Activated T-cell treated with anti-CD3 and anti-CD28 coated beads, Interleukin-2, amount 50 U/mL, for 48 hours (primary cell): ENCODE measurements at places on chromosomes 16 and 17.

DNA sequence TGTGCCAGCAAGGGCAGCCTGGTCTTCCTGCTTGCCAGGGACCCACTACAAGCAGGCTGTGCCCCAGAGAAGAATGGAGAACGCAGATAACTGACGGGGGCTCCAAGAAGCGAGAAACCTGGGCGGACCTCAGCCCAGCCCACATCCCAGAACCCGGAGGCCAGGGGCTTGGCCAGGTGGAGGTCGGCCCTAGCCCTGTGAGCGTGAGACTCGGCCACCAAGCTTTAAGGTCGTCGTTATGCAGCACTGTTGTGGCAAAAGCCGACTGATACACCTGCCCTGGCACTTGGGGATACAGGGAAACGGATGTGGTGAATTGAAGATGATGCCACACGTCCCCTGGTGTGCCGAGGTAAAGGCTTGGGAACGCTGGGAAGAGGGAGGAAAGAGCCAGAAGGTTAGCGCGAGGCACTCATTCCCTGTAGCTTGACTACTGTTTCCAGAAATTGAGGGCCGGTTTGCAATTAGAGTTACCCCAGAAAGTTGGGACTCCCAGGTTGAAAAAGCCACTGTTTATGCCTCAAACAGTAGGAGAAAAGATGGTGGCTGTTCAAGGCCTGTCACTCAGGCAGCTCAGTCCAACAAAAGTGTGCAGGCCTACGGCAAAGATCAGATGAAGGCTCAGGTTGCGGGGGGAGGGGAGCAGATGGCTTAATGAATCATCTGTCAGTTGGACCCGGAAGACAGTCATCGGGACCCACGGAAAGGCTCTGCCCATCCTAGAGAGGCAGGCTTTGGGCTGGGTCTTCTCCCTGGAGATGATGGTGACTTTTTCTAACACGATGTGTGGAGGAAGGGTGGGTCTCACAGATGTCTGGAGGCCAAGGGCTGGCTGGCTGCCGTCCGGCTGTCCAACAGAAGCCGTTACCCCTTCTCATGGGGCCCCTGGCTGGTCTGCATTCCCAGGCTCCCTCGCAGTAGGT lies 45.6 kb upstream of the BAHCC1 start:
- no peak for DNase-seq

DNA sequence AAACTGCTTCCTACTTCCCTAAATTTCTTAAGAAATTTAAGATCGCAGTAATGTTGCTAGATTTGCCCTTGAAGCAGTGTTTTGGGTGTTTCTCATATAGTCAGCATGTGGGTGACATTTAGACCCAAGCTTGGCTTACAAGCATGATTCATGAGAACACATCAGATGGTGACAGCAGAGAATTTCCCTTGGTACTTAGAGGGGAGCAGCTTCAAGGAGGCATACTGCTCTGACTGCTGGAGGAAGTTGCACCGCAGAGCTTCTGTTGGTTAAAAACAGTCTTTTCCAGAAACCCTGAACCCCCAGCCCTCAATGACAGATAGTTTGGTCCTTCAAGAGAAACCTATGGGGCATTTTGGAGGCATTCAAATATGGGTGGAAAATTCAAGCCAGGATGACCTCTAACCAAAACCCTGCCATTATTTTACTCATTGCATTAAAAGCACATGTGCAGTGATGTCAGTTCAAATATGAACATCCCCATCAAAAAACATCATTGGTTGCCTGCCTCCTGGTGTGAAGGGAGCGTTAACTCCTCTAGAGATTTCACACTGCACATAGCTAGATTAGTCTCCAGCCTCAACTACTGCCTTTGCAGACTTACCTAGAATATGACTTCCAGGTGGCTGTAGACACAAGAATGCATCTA lies 201.5 kb upstream of the CACNG5 start:
- DNase-seq = peak; percentile 55

DNA sequence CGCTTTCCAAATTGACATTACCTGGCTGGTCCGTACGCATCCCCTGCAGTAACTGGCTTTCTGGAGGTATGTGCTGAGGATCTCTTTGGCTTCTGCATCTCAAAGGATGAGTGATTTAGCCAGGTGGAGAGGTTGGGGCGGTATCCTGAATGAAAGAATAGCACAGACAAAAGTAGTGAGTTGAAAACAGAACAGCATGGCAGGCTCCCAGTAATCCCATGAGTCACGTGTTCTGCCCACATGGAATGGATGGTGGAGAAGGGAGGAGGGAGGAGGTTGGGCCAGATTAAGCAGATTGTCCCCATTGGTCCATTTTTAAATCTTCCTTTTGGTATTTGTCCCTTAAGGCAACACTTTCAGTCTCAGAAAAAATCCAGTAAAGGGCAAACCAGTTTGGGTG lies 176.0 kb downstream of the WWOX start:
- no peak for DNase-seq

DNA sequence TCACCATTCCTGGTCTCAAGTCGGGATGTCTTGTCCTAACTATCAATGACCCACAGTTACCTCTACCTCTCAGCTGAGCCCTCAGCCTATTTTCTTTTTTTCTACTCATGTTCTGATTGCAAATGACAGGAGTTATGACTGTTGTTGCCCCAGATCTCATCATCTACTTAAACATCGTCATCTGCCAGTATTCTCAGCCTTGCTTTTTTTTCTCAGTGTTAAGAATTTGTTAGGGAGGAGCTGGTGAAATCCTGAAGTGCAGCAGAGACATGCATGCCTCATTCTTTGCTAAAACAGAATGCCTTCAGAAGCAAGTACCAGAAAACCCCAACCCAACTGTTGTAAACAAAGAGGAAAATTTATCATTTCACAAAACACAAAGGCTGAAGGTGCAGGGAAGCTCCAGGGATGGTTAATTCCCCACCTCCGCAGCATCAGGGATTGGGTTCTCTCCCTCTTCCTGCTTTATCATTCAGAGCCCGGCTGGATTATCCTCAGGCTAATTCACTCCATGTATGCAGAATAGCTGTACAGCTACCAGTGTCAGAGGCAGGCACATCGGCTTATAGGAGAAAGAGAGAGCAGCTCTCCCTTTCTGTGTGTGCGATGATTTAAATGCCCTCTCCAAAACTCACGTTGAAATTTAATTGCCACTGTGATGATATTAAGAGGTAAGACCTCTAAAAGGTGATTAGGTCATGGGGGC lies 540.8 kb upstream of the HSBP1 start:
- no peak for DNase-seq

DNA sequence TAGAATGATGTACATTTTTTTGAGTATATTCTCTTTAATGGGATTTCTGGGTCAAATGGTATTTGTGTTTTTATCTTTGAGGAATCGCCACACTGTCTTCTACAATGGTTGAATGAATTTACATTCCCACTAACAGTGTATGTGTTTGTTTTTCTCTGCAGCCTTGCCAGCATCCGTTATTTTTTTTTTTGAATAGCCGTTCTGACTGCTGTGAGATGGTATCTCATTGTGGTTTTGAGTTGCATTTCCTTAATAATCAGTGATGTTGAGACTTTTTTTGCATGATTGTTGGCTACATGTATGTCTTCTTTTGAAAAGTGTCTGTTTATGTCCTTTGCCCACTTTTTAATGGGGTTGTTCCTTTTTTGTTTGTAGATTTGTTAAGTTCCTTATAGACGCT lies 172.7 kb upstream of the CDH8 start:
- no peak for DNase-seq

GRCh38 chr17:39943702-39944392 lies 16.3 kb downstream of the LRRC3C start:
- DNase-seq = no peak

DNA sequence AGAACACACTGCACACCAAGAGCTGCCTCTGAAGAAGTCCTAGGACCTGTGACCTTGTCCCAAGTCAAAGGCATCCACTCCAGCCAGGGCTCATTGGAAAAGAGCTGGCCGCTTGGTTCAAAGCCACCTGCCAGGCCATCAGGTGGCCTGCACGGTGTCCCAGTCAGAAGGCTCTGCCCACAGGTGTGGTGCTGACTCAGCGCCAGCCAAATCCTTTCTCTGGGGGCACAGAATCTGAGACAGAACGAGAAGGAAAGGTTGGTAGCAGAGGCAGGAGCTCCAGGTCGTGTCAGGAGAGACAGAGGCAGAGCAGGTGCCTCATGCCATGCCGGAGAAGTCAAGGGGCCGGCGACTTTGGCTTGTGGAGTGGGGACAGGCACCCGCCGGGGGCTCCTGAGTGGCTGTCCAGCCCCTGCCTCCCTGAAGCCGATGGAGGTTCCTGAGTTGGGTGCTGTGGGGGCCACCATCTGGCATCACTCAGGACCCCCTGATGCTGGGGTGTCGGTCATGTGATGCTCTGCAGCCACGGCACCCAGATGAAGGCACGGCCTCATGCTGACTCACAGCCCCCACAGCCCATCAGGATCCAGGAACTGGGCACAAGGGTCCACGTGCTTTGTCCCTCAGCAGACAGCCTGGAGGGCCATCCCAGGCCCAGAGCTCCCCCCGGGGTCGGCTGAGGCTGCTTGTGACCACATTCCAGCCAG lies 128.1 kb upstream of the FOXF1 start:
- DNase-seq = no peak

DNA sequence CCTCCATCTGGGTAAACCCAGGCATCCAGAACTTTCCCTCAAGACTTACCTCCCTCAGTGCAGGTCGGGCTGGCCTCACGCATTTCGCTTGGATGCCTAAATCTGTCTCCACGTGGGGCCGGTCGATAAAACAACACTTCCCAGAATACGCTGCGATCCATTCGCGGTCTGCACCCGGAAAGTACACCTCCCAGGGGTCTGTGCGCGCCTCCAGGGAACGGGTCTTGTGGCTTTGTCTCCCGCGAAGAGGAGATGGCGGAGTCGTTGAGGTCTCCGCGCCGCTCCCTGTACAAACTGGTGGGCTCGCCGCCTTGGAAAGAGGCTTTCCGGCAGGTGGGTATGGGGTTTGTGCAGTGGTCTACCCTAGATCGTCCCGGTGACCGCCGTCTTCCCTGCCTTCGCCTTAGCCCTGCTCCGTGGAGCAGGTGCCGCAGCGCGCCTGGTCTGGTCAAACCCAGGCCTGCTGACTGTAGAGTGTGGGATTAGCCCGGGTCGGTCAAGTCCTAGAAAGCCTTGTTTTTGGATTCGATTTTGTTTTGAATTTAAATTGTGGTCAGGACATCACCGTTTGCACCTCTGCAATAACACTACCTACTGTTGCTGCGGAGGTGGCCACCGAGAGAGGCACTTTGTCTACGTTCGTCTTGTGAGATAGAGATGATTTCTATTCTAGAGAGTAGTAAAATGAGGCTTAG lies at the start of gene RPAIN:
RPAIN (plus strand) TSS at position 224 of the 695 bp plus-strand sequence; CDS start at position 253, 29 bp downstream.
- DNase-seq = peak; percentile 91

- DNase-seq = no peak
These were observed 10.1 kb upstream of the COG1 start for GRCh38 chr17:73182616-73183310.

DNA sequence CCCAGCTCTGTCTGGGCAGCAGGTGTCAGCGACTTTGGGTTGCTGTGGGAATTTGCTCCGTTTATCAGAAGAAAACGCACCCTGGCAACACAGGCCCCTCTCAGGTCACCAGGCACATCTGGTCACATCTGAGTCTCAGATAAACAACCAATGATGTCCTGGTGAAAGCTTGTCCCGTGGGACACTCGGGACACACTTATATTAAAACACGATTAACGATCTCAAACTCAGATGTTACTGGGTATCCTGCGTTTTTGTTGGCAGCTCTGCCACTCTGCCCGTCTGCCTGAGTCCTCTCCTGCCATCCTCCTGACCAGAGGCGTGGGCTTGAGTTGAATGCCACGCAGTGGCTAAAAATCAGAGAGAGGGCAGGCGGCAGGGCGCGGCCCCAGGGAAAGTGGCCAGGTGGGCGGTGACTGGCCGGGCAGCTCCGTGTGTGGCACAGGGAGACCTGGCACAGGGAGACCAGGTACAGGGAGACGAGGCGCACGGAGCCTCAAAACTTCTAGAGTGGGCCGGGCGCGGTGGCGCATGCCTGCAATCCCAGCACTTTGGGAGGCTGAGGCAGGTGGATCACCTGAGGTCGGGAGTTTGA lies 2.1 kb downstream of the SECTM1 start:
- no peak for DNase-seq

DNA sequence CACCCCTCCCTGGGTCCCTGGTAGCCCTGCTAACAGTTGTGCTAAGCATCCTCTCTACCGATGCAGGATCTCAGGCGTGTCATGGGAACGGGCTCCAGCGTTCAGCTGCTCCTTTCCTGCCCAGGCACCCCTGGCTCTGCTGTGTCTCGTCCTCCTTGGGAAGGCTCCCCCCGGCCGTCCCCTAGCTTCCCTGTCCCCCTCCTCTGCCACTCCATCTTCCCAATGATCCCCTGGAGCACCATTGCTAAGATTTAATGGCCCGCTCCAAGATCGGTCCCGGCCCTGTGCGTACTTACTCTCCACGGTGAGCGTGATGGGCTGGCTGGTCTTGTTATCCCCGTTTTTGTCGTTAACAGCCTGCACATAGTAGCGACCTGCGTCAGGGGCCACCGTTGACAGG lies 135.5 kb upstream of the CDC42EP4 start:
- DNase-seq = no peak

DNA sequence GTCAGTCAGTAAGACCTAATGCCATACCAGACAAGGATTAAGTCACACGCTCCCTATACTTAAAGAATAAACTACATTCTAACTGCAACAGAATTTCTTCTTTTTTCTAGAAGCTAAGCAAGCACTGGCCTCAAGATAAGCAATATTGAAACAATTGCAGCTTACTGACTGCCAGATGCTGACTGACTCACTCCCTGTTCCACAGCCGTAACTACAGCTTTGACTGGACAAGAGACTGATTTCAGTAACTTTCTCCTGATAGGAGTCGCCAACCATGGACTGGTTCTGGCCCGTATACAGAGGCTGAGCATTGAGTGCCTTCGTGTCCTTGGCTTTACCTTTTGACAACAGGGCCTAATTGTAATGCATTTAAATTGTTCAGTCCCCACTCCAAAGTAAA lies 67.9 kb downstream of the TRIM37 start:
- peak; percentile 35 for DNase-seq

DNA sequence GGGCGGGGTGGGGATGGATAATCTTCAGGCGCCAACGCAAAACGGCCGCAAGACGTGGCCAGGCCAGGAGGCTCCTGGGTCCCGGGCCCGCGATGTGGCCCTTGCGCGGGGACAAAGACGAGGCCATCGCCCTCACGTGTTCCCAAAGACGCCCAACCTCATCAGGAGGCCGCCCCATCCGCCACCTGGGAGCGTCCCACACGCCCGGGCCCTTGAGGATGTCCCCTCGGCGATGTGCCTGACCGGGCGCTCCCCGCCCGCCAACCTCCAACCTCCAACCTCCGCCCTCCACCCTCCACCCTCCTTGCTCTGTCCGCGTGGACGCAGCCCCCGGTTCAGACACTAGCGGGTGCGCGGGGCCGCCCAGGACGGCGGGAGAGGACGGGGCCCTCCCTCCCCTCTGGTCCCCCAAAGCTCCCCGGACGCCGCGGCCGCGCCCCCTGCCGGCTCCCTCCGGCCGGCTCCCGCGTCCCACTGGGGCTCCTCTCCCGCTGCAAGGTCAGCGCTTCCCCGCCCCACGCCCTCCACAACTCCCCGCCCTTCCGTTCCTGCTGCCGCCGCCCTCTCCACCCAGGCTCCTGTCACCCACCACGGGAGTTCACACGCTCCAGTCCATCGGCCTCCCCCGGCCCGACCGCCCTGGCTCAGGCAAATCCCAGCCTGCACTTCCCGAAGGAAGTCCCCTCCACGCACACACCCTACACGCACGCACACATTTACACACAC lies 250.8 kb upstream of the RPL38 start:
- peak; percentile 66 for DNase-seq
